Astrocyte of the cerebellum (primary cell): ENCODE measurements at places on chromosomes 11 and 22.

DNA sequence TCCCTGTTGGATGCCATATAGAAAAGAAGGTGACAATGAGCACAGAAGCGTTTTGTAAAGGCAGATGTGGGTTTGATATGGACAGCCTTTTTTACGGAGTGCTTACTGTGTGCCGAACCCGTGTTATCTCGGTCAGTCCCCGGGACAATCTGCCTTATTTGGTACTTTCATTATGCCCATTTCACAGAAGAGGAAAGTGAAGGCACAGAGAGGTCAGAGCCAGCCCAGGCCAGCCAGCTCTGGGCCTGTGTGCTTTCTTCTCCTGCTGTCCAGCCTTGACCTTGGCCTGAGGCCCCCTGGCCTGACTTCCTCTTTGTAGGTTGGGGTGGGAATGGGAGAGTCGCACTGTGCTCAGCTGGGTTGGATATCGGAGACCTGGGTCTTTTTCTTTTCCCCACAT lies 628 bp upstream of the CRYBB1 start:
- no peak for DNase-seq

DNA sequence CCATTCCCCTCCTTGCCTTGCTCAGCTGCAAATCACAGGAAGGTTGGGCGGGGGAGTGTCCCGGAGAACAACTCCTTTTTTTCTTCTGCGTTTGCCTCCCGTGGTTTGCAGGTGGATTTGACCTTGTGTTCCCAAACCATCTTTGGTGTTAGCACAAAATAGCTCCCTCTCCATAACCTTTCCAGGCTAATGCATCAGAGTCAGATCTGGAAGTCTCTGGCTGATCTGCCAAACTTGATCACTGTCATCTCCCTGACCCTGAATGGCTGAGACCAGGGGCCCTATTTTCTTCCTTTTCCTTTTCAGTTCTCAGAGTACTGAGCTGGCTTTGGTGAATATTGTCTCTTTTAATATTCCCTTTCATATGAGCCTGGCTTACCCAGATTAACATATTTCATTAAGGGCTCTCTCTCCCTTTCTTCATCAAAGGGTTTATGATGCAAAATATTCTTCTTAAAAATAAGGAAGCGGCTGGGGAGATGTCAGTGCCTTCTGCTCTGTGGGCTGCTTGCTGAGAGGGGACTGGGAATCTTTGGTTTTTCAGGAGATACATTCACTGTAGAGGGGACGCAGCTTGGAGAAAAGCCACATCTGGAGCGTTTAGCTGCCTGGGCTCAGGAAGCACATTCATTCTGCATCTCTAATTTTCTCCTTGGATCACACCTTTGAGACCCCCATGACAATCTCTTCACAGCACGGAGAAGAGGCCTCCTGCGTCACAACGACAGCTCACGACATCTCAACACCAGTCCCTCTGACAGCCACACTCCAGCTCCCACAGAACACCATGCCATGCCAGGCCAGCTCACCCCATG lies 148.3 kb downstream of the CEP164 start:
- DNase-seq: no peak

DNA sequence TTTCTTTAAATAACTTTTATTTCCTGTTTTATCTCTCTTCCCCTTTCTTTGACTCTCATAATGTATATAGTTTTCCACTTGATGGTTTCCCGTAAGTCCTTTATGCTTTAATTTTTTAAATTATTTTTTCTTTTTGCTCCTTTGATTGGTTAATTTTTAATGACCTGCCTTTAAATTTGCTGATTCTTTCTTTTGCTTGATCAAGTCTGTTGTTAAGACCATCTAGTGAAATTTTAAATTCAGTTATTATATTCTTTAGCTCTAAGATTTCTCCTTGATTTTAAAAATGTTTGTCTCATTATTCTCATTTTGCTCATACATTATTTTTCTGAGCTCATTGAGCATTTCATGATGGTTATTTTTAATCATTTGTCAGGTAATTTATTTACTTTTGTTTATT lies 718.6 kb downstream of the METTL15 start:
- DNase-seq: no peak

- DNase-seq: no peak
Measured at GRCh38 chr11:131744847-131745246, 374.4 kb downstream of the NTM start.

- no peak for DNase-seq
Measured at GRCh38 chr22:43482318-43482625, 70.5 kb downstream of the MPPED1 start.
